ENCODE measurements at places on chromosomes 16 and 17. TPM values are rescaled to one million over a fixed set of nuclear protein-coding genes. Genes with fewer than 3 reads are reported as not detected.

The EPN2 gene
- 45.2 TPM for total RNA-seq

The ZNF319 gene
- 13.9 TPM for total RNA-seq

The HAS3 gene
- total RNA-seq, result 0.42 TPM

DNA sequence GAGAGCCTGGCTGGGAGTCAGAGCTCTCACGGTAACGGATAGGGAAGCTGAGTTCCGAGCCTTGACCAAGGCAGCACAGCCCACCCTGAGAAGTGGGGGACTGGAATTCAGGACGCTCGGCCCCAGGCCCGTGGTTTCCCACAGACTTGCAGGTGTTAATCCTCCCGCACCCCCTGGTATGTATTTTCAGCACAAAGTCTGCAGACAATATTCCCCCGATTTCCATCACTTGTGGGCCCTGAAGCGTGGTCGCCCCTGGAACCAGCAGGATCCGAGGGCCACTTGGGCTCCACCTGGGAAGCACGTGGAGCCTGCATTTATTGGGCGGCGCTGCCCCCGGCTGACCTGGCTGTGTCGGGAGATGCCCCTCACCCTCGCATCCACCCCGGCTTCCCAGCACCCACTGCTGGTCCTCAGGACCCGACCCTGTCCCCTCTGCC is 60.2 kb downstream of the WSB1 start:
- H3K27ac ChIP-seq, result peak overlapping the region; percentile 22
- H3K36me3 ChIP-seq, result peaks cover 6% of the 10 kb centered on the region
- peaks cover 3% of the 10 kb centered on the region for H3K4me1 ChIP-seq
- H3K4me3 ChIP-seq, result peak overlapping the region; percentile 61
- no peak for DNase-seq

DNA sequence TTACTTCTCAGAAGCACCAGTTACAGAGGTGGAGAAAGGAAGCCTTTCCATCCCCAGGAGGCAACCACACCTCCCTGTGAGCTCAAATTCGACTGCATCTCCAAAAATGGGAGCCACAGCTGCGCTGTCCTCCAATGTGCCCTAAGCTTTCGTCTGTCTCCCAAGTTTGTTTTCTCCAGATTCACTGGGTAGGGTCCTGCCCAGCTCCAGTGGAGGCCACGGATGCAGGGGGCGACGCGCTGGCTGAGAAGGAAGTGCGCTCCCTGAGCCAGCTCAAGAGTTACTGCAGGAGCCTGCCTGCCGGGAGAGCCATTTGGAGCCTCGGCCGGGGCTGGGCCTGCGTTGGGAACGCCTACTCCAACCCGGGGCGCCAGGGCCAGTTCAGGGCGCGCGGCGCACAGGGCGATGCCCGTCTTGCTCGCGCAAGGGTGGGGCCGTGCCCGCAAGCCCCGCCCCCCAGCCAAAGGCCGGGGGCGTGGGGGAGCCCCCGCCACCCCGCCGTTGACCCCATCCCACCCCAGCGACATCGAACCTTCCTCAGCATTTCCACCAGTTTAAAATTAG is 19.5 kb downstream of the SIAH1 start:
- H3K27me3 ChIP-seq, result no peaks in the 10 kb centered on the region
- H3K27ac ChIP-seq, result peak overlapping the region; percentile 94
- peak overlapping the region; percentile 91 for H3K4me3 ChIP-seq
- peak; percentile 93 for DNase-seq
- H3K36me3 ChIP-seq, result no peaks in the 10 kb centered on the region

DNA sequence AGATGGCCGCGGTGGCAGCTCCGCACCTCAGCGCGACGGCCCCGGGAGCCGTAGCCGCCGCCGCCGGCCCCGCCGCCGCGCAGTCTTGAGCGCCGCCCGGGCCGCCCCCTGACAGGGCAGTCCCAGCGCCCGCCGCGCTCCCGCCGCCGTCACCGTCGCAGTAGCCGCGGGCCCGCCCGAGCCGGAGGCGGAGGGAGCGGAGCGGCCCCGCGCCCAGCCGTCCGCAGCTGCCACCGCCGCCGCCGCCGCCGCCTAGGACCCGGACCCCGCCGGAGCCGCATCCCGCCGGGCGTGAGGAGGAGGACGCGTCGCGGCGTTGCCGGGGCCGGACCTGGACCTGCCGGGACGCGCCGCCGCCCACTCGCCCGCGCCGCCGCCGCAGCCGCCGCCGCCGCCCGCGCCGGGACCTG is 218 bp downstream of the TNRC6C start:
- peaks cover 7% of the 10 kb centered on the region for H3K36me3 ChIP-seq
- no peak overlapping the region for H3K4me3 ChIP-seq
- H3K4me1 ChIP-seq, result peaks cover 25% of the 10 kb centered on the region
- no peak overlapping the region for H3K27ac ChIP-seq

DNA sequence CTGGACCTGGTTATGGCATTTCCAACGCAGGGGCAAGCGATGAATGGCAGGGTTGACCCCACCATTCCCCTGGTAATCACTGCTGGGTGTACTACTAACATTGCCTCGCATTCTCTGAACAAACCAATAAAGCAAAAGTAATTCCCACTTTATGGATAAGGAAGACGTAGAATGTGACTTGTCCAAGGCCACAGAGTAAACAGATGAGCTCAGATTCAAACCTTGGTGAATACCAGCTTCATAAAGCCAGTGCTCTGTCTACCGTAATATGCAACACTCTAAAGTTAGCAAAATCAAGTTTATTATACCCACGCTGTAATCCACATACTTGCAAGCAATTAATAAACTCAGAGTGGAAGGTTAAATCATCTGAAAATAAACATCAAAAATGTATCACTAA is 59.6 kb downstream of the ANKFY1 start:
- no peak for DNase-seq
- H3K27ac ChIP-seq, result no peak overlapping the region
- no peaks in the 10 kb centered on the region for H3K4me1 ChIP-seq

- no peak for DNase-seq
- peaks cover 18% of the 10 kb centered on the region for H3K36me3 ChIP-seq
- no peak overlapping the region for H3K4me3 ChIP-seq
- peaks cover 12% of the 10 kb centered on the region for H3K4me1 ChIP-seq
Measured at GRCh38 chr17:36879624-36880131, 57.6 kb upstream of the LHX1 start.

Data from glutamatergic neuron (in vitro differentiated cells).